ENCODE measurements at places on chromosomes 16 and 17.

- no peak for DNase-seq
Observed at GRCh38 chr16:68972013-68972412, 128.7 kb downstream of the TANGO6 start.

DNA sequence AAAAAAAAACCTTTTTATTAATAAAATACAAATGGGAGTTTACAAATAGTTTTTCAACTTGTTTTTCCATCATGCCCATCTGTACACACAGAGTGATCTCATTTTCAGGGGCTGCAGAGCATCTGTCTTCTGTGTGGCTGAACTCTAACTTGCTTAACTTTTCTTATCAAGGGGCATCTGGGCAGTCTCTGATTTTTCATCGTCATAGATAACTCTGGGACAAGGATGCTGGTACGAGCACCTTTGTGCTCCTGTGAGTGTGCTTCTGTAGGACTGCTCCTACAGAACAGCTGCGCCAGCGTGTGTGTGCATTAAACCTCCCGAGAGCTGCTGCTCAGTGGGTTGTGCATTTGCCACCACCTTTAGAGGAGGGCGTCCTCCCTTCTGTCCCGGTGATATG lies 34.6 kb upstream of the TAC4 start:
- no peak for DNase-seq

DNA sequence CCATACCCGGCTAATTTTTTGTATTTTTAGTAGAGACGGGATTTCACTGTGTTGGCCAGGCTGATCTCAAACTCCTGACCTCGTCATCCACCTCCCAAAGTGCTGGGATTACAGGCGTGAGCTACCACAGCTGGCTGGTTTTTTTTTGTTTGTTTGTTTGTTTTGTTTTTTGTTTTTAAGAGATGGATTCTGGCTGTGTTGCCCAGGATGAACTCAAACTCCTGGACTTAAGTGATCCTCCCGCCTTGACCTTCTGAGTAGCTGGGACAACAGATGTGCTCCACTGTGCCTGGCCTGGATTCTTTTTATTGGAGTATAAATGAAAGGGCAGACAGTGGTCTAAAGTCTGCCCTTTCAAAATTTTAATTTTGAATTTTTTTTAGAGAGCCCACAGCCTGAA lies 44.7 kb downstream of the FOXK2 start:
- DNase-seq: no peak

GRCh38 chr17:34601416-34601815 lies 22.0 kb downstream of the TMEM132E start:
- DNase-seq: no peak

- no peak for DNase-seq
Observed at GRCh38 chr17:28147017-28147416, 104.5 kb downstream of the NLK start.

- DNase-seq: no peak
Observed at GRCh38 chr16:84765616-84766580, 53.9 kb upstream of the CRISPLD2 start.

- DNase-seq: no peak
Observed at GRCh38 chr16:3587547-3588110, 10.4 kb upstream of the NLRC3 start.

DNA sequence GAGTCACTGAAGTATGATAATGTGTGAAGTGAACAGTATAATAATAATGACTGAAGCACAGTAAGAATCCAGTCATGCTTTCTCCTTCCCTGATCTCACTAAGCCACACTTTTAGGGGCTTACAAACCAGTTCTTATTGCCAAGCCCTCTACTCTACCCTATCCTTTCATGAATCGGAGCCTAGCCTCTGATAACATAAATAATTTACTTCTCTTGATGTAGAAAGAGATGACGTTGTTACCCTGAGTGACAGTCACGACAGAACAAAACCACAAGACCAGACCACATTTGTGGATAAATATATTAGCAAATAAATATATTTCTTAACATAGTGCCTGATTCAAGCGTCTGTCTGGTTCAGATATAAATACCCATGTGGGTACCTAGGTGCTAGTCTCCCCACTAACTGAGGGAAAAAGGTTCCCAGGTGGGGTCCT lies 1.4 kb upstream of the SUPT4H1 start:
- no peak for DNase-seq

DNA sequence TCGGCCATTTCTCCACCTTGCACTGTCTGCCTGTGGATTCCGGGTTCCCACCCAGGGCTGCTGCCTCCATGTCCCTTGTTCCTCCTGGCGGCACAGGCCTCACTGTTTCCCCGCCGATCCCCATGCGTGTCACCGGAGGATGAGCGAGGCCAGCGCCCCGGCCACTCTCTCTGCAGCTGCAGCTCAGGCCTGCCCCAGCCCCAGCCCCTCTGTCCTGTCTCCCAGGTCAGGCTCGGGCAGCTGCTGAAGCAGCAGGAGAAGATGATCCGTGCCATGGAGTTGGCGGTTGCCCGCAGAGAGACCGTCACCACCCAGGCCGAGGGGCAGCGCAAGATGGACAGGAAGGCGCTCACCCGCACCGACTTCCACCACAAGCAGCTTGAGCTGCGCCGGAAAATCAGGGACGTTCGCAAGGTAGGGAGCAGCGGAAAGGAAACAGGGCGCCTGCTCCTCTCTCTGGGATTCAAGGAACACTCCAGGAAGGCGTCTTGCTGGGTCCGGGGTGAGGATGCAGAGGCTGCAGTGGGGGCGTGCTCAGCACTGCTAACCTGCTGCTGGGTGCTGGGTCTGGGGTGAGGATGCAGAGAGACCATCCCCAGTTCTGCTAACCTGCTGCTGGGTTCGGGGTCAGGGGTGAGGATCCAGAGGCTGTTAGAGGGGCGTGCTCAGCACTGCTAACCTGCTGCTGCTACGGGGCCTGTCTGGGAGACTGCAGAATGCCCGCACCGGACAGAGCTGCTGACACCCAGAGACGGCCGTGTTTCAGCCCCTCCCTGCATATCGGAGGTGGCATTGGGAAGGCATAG lies 6.1 kb upstream of the GAA start:
- DNase-seq: no peak

DNA sequence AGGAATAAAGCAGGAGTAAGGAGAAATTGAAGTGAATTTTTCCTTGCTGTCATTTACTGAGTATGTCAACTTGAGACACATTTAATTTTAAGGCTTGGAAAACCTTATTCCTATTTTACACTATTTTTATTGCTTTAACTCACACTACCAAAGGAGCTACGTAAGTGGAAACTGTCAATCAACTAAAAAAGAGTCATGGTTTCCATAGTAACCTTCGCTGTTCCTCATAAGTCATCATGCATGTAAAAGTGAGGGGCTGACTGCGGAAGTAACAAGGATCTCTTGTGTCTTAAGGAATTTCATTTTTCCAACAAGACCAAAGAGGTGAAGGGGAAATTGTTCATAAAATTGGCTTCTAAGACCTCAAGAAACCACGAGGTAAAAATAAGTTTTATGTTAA lies 516.2 kb upstream of the CA10 start:
- DNase-seq: no peak

DNA sequence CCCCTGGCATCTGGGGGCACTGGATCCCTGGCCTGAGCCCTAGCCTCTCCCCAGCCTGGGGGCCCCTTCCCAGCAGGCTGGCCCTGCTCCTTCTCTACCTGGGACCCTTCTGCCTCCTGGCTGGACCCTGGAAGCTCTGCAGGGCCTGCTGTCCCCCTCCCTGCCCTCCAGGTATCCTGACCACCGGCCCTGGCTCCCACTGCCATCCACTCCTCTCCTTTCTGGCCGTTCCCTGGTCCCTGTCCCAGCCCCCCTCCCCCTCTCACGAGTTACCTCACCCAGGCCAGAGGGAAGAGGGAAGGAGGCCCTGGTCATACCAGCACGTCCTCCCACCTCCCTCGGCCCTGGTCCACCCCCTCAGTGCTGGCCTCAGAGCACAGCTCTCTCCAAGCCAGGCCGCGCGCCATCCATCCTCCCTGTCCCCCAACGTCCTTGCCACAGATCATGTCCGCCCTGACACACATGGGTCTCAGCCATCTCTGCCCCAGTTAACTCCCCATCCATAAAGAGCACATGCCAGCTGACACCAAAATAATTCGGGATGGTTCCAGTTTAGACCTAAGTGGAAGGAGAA lies 13.5 kb downstream of the STH start:
- DNase-seq: no peak

DNA sequence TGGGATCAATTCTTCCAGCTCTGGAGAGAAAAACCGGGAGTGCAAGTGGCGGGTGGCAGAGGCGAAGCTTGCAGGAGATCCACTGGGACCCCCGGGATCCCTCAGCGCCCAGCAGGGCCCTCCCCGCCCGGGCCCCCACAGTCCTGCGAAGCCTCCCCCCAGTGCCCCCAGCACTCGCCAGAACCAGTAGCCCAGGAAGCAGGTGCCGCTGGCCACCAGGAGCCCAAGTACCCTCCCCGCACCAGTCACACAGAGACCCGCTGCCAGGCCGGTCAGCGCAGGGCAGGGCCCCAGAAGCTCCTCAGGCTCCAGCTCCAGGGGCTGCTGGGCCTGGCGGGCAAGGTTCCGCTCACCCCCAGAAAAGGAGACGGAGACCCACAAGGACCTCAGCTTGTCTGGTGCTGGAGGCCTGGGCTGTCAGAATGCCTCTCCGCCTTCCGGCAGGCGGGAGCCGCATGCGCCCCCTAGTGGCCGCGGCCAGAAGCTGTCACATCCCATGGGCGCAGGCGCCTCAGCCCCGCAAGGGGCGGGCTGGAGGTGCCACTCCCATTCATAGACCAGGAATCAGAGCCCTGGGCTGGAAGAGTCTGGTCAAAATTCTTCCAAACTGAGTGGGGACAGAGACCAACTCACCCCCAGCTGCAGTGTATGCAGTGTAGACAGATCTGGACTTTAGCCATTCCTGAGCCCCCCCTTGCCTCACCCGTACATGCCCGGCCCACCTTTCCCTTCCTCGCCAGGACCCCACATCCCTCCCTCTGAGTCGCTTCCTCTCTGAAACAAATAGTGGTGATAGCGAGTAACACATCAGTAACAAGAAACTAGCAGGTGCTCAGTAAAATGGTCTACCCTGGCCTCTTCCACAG lies 1002.3 kb downstream of the KCNJ18 start:
- DNase-seq: no peak

DNA sequence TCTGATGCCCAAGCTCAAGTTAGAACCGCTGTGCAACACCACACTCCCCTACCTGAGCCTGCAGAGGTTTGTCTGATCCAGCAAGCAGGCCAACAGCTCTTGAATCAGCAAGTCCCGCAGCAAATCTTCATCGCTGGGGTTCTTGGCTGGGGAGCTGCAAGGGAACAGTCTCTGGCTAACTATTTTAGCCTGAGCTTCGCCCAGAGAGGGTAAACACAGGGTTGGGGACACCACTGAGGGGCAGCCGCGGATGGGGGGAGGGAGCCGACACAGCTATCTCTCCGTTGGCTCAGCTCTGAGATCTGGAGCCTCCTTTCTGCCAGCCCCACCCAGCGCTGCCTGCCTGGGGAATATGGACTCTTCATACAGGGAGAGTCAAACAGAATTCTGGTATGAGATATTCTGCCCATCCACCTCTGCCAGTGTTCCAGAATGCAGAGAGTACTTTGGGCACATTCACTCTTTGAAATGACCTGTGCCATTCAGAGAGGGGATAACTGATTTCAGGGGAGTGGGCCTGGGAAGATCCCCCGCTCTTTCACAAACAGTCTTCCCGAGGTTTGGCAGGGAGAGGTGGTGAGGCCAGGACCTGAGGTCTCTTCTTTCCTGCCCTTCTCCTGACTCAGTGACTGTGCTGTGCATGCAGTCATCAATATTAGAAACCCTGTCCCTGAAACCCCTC lies 7.4 kb downstream of the GIP start:
- no peak for DNase-seq

Measured in stimulated activated CD8-positive, alpha-beta memory T cell treated with anti-CD3 and anti-CD28 coated beads, Interleukin-7, amount 100 ng/mL, for 1 hour (primary cell).